ENCODE measurements at places on chromosomes 16 and 17.

DNA sequence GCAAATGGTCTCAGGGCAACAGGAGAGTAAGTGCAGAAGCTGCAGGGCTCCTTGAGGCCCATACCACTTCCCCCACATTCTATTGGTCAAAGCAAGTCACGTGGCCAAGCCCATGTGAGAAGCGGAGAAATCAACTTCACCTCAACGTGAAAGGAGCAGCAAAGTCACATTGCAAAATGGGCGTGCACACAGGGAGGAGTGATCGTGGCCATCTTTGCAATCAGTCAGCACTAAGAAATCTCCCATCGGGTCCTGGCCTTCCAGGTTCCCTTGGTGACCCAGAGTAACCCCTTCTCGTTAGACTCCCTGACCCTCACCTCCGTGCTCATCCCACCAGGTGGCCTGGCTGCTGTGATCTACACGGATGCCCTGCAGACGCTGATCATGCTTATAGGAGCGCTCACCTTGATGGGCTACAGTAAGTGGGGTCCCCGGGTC, 38.0 kb downstream of the SLC5A11 start:
- DNase-seq: no peak

DNA sequence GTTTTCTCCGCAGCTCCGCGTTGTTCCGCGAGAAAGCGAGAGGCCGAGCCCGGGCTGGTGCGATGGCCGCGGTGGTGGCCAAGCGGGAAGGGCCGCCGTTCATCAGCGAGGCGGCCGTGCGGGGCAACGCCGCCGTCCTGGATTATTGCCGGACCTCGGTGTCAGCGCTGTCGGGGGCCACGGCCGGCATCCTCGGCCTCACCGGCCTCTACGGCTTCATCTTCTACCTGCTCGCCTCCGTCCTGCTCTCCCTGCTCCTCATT, 404 bp downstream of the EMC6 start:
- DNase-seq: no peak

DNA sequence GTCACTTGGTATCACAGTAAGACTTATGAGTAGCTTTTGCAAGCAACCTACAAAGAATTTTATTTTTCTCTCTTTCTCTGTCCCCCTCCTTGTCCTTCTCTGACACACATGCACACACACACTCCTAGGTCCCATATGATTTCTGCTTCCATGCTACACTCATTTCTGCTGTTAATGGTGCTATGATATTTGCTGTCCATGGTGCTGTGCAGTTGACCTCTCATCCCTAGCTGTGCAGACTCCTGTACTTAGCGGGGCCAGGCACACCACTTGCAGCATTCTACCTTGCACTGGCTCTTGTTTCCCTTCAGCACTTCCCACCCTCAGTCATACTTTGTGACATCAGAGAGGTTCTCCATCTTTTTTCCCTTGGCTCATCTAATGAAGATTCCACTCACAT, 158.9 kb upstream of the CNTNAP4 start:
- no peak for DNase-seq

GRCh38 chr17:83185023-83186002, 105.9 kb downstream of the METRNL start:
- DNase-seq: no peak

DNA sequence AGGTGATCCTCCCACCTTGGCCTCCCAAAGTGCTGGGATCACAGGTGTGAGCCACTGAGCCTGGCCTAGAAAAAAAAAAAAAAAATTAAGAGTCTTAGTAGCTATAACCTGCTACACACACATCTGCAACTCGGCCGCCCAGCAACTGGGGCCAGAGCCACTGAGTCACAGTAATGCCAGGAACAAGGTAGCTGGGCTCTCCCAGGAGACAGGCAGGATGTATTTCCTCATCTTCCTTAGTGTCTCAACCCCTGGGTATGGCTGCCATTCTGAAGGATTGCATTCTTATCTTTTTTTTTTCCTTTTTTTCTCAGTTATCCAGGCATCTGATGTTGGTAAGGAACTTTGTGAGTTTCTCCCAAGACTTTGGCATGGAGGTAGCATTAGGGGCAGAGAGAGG, 7.1 kb upstream of the PSMD3 start:
- DNase-seq: no peak

- DNase-seq: no peak
Measured at GRCh38 chr17:4195306-4195705, 52.3 kb downstream of the CYB5D2 start.

DNA sequence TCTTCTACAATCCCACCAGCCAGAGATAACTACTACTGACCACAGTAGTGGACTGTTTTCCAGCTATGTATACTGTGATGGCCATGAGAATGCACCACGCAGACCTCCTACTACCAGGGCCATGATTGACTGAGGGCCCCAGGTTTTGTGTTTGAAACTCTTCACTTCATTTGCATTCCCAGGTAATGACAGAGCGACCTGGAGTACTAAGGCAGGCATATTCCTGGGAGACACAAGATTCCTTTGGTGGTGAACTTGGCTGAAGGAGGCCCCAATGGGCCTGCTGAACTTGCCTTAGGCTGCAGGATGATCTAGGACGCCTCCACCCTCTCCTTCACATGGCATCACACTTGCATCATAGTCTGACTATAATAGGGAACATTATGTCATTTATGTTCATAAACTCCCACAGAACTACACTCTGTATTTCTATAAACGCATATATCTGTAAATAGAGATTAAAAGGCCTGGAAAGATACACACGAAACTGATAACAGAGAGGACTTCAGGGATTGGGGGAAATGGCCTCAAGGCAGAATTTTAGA, 30.4 kb downstream of the CLEC19A start:
- DNase-seq: no peak

DNA sequence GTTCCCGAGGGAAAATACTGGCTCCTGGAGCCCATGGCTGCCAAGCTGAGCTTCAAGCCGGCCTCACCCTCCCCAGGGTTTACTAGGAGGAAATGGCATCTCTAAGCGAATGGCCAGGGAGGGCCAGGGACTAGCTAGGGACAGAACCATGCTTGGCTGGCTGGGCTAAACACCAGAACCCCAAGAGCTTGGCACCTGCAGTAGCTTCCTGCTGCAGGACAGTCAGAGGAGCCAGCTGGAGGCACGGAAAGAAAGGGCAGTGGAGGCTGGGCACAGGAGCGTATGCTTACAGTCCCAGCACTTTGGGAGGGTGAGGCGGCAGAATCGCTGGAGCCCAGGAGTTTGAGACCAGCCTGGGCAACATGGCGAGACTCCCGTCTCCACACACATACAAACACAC, 33.7 kb downstream of the PEMT start:
- no peak for DNase-seq

DNA sequence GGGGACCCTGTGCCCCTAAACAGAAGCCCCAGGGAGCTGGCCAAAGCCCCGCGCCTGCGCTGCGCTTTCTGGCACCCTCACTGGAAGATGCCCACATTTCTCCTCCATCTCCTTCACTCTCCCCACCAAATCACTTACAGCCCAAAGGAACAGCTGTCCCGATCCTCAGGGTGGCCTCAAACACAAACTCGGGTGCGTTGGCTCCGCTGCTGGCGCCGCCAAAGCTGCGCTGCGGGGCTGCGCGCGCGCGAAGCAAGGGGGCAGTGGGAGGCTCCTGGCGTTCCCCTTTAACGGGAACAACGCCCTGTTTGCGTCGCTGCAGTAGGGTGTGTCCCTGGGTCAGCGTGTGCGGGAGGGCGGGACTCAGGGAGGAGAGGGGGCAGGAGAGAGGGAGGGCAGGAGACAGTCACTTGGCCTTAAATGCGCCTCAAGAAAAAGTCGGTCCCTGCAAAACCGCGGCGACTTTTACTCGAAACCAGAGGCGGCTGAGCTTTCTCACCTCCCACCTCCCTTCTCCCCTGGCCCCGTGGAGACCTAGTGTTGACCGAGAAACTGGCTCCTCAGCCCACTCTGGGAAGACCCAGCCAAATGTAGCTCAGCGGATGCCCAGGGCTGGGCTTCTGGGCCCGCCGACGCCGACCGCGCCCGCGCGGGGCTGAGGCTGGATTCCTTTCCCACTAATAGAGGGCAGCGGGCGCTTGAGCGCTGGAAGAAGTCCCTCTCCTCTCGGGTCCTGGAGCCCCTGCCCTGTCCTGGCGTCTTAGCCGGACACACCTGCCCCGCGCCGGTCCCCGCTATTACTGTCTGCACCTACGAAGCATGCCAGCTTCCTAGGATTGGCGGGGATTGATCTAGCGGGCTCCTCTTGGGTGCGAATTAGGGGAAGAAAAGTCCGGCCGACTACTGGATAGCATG, 2.6 kb downstream of the PMP22 start:
- no peak for DNase-seq

DNA sequence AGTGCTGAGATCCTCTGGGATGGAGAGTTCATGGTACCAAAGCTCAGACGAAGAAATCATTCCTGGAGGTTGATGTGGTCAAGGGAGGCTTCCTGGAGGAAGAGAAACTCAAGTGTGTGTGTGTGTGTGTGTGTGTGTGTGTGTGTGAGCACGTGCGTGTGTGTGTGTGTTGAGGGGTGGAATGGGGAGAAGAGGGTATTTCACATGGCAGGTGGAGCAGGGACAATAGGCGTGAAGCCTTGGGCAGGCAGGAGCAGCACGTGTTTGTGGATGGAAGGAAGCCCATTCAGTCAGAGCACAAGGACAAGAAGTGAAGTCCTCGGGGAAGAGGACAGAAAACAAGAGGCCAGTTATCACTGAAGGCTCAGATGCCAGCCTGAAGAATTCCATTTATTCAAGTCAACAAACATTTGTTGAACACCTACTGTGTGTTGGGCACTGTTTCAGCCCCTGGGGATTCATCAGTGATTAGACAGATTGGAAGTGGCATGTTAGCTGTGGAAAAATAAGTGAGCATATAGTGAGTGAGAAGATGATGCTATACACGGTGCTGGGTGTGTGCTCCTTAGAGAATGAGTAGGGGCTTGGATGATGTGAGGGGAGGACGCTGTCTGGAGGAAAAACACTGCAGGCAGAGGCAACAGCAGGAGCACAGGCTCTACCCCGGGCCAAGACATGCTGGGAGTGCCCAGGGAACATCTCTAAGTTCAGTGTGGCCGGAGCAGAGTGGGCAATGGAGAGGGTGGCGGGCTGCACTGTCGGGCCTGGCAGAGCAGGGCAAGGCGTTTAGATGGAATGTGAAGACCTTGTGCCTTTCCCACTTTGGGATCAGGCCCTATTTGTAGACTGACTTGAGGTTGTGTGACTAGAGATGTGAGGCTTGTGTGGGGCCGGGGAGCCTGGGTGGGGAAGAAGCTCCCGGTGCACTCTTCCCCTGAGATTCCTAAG, 267.1 kb downstream of the CBLN1 start:
- DNase-seq: no peak

- no peak for DNase-seq
Measured at GRCh38 chr17:72702136-72702735, 390.3 kb downstream of the SLC39A11 start.

DNA sequence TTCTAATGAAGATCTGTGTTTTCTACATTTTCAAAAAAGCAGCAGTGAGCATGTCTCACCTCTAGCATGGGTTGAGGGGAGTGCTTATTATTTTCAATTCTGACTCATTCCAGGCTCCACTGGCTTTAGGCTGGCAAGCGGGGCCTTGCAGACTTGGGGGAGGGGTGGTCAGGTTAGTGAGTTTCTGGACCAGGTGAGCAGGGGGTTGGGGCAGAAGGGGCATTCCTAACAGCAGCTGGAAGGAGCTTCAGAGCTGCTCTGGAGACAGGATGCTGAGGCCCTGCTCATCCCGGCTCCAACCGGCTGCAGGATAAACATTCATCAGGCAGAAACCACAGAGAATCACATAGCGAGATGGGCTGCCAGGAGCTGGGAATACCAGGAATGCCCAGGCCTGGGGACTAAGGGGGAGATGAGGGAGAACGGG, 10.5 kb upstream of the KRT19 start:
- DNase-seq: no peak

DNA sequence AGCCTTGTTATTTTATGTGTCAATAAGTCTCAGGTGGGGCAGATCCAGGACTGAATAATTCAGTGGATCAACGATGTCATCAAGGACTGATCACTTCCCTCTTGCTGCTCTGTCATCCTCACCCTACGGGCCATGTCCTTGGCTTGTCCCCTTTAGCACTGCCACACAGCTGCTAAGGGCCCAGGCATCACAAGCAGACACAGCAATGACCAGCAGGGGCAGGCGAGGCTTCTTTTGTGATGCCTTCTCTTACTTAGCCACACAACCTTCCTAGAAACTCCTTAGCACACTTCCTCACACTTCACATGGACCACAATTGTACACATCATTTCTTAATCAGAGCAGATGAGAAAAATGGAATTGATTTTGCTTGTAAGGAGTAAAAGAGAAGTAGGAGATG, 356.3 kb upstream of the SOX9 start:
- no peak for DNase-seq

DNA sequence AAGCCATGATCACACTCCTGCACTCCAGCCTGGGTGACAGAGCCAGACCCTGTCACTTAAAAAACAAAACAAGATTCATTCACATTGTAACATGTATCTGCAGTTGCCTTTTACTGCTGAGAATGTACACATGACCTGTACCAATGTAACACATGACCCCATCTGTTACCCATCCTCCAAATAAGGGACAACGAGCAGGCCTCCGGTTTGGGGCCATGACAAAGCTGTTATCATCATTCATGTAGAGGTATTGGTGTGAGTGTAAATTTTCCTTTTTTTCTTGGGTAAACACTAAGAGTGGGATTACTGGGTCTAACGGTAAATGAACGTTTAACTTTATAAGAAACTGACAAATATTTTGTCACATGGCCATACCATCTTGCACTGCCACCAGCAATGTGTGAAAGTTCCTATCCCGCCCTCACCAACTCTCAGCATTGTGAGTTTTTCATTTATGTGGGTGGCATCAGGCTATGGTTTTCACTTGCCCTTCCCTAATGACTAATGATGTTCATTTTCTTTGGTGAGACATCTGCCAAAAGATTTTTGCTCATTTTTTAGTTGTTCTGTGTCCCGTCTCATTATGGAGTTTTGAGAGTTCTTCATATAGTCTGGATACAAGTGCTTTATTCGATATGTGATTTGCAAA, 145.5 kb downstream of the C16orf78 start:
- no peak for DNase-seq

DNA sequence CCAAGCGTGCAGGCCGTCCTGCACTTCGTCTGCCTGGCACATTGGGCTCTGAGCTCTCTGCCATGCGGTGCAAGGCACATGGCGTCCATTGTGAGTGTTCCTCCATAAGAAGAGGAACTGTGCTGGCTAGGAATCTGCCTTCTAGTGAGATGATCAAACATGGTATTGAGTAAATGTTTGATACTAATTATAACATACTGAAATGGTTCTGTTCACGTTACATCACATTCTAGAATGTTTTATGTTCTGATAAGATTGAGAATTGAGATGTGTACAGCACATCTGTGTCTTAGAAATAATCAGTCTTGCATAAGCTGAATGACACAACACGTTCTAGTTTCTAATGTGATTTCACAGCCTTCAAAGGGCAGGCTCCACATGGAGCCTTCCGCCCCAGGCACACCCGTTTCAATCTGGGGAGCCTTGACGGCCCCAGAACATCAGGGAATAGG, 42.9 kb downstream of the USP10 start:
- DNase-seq: no peak
